ENCODE measurements at places on chromosomes 6 and 20.

- no peak for DNase-seq
Observed at GRCh38 chr20:45970646-45971424, 1.2 kb downstream of the ZNF335 start.

- no peak for DNase-seq
Observed at GRCh38 chr6:9307786-9308185, 872.4 kb upstream of the SLC35B3 start.

GRCh38 chr20:40422656-40423055 lies 266.4 kb downstream of the MAFB start:
- DNase-seq: no peak

GRCh38 chr6:39812853-39813533 lies 20.8 kb downstream of the DAAM2 start:
- no peak for DNase-seq

- DNase-seq: no peak
Observed at GRCh38 chr6:39758905-39759605, 33.1 kb upstream of the DAAM2 start.

- no peak for DNase-seq
Observed at GRCh38 chr20:49823152-49823847, 10.7 kb downstream of the SLC9A8 start.

DNA sequence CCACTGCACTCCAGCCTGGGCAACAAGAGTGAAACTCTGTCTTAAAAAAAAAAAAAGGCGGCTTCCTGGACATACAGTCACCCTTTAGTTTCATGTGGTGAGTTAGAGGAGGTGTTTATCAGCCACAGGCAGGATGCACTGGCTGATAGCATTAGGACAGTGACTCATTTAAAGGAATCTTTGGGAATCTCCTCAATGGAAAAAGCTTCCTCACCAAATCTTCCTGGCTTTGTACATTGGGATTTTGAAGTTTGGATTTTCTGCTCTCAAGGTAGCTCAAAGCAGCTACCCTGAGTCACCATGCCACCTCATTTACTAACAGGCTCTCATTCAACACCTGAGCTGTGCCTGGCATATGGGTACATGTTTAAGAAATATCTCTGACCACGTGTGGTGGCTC lies 20.2 kb downstream of the PRPH2 start:
- no peak for DNase-seq

- no peak for DNase-seq
Observed at GRCh38 chr6:11389977-11390376, 147.6 kb upstream of the TMEM170B start.

GRCh38 chr20:51767867-51768758 lies at the start of gene ATP9A:
Gene ATP9A (minus strand): TSS chr20:51768390. CDS start chr20:51768369, 21 bp downstream.
- DNase-seq: peak; percentile 47

DNA sequence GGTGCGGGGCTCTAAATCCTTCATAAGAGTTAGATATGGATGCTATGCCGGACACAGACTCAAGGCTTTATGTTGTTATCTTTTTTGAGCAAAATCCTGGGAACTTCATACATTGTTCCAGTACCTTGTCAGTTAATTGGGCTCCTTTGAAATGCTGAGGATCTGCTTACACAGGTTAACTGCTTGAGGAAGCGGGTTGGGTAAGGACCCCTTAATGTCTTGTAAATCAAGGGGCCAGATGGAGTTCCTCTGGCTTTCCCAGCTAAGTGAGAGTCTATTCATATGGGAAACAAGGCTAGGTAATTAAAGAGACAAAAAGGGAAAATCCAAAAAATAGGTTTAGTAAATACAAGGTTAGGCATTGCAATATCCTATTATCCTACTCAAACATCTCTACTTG lies 141.5 kb downstream of the OR2B2 start:
- no peak for DNase-seq

DNA sequence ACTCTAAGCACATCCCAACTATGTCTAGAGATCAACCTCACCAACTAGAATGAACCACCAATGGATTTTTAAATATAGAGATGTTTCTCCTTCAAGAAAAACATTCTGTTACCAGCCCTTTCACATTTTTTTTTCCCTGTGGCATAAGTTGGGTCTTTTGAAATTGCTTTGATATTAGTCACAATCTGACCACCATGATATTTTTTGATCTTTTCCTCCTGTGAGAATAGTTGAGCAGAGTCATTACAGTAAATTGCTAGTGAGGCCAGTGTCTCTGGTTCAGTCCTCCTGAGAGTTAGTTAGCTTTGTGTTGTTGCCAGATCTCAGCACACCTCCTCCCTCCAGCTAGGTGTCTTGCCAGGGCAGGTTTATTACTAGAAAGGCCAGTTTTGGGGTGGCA lies 79.7 kb upstream of the MYLIP start:
- no peak for DNase-seq

GRCh38 chr20:19015351-19016139 lies 196.9 kb upstream of the SLC24A3 start:
- DNase-seq: no peak

DNA sequence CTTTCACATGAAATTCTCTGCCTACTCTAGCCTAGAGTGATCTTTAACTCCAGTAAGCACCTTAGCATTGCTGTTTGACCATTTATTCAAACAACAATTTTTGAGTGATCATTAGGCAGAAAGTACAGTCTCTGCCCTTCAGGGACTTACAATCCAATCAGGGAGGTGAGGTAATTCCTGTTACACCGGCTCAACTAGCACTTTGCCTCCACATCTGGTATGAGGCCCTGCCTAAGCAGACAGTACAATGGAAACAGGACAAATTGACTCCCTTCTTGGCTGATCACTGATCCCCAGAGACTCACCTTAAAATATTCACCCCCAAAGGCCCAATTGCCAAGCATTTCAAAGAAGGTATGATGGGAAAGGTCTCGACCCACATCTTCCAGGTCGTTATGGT lies 1.4 kb downstream of the AARS2 start:
- no peak for DNase-seq

- DNase-seq: no peak
Observed at GRCh38 chr6:26197636-26197932, 110.4 kb downstream of the HFE start.

- DNase-seq: no peak
Observed at GRCh38 chr20:63382551-63383300, 21.6 kb upstream of the CHRNA4 start.

DNA sequence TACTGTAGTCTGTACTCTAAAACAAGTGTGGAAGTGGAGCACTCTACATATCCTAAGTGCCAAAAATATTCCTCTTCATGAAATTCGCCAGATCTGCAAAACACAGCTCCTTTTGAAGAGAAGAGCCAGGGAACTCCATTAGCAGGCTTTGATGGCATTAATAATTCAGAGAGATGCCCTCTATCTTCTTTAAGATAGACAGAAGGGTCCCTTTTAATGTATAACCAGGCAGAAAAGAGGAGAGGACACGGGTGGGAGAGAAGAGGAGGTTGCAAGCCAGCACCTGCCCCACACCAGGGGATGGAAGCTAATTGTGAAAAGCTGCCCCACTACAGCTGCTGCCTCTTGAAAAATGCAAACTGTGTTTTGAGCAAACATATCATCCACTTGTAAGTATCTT lies 3.7 kb upstream of the RFPL4B start:
- DNase-seq: no peak

DNA sequence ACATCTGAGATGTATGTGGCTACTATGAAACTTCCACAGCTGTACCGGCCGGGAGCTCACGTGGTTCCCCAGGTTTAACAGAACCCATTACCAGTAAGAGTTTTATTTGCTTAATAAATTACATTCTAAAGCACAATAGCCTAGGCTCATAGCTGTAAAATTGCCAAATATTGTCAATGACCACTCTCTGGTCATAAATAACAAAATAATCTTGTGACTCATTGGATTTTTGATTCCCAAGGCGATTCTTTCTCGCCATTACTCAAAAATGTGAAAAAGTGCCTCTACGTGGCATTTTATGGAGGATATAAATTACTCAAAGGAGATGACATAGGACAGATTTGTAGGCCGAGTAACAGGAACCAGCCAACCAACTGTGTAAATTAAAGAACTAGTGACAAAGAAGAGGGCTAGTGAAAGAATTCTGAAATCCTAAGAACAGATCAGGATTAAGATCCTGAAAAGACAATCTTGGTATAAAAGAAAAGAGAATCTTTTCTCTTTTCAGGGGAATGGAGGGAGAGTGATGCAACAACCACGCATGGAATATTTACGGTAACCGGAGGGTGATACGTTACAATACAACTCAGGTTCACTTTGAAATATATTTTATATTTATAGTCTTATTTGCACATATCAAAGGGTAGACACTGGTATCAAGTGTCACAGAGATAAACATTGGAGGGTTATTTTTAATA lies 199.7 kb downstream of the FOXC1 start:
- no peak for DNase-seq

DNA sequence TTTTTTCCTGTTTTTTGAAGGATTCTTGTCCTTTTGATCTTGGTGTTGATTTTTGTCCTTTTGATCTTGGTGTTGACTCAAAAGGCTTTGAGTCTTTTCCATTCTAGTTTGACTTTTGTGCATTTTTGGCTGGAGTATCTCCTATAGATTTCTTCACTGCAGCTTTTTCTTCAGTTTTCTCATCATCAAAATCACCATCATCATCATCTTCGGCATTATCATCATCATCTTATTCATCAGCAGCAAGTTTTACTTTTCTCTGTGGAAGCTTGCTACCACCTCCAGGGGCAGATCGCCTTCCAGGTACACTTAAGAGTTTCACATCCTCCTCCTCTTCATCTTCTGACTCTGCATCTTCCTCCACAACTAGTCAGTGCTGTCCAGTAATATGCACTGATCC lies 56.5 kb upstream of the MCHR2 start:
- DNase-seq: no peak

DNA sequence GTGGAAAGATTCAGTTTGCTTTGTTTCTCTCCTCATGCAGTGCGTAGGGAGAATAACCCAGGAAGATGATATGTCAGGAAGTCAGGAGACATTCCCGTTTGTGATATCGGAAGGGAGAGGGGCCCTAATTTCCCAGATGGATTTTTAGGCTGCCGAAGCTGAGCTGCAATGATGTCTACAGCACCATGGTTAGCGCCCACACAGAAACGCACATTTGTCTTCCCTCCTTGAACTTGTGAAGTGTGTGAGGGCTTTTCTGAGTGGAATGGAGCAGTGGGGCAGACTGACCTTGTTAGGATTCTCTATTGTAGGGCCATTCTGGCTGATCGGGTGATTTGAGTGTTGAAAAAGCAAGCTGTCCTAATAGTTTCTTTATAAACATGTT lies 191.3 kb upstream of the ARG1 start:
- DNase-seq: no peak

DNA sequence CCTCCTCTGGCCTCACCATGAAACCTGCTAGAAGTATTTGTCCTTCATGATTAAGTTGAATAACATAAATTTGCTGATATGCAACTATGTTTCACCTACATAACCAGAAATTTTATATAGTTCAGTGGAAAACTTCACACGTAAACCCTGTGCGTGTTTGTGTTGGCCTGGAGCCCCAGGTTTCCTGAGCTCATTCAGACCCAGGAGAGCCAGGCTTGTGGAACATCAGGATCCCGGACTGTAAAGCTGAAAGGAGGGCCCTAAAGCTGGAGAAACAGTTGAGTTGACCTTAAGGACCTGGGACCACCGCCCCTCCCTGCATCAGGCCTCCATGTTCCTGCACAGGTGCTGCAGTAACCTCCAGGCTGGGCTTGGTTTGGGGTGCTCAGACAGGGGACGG lies 3.1 kb upstream of the SPATS1 start:
- no peak for DNase-seq

GRCh38 chr6:100309174-100309573 lies 155.5 kb downstream of the SIM1 start:
- no peak for DNase-seq

GRCh38 chr6:146770275-146770964 lies 171.6 kb downstream of the ADGB start:
- no peak for DNase-seq

Measured in C1 segment of cervical spinal cord (tissue), 14 donors.